WERI-Rb-1 (cell line): ENCODE measurements at places on chromosomes 6 and 20.

- DNase-seq: no peak
These were observed 17.5 kb downstream of the TMX4 start for GRCh38 chr20:8002056-8002455.

DNA sequence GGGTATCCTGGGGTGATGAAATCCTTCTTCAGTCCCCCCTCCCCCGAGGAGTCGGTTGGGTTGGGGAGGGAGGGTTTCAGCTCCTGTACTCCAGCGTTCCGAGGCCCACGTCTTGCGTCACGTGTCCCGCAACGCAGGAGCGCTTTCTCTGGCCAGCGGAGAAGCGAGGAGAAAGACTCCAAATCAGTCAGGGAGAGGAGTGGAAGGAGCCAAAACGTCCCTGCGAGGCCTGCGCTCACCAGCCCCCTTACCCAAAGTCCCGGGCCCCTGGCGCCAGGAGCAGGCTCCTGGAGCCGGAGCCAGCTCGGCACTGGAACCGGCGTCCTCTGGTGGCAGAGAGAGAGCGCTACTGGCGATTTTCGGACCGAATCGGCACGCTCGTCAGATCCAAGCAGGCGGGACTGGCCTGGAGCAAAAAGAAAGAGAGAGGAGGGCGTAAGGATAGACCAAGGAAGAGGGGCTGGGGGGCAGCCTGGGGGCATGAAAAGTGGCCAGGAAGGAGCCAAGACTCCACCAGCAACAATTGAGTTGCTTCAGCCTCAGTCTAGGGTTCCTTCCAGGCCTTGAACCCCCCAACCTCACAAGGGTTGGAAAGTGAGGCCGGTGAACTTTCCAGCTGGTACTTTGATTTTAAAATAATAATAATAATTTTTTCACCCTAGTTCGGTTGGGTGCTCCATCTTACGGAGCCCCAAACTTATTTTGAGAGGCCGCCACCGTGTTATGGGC is at the start of gene GNAS:
Gene GNAS, plus strand, starts transcription at position 174 of the 729 bp plus-strand sequence.
- peak; percentile 60 for DNase-seq

DNA sequence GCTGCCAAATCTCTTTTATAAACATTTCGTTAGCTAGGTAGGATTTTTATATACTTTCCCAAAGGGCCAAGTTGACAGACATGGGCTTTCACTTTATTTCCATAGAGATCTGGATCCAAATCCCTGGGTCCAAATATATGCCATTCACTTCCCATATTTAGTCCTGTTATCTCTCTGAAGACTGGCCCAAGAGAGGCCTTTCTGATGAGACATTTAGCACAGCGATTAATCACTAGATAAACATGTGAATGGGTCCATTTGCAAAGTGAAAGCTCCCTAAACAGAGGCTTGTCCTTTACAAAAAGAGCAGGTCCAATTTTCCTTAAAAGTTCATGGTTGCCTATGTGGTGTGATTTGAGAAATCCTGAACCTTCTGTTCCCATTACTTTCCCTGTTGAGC is 132.6 kb downstream of the TRMT11 start:
- DNase-seq: no peak

GRCh38 chr20:10927936-10928840 is 254.4 kb upstream of the JAG1 start:
- DNase-seq: no peak

DNA sequence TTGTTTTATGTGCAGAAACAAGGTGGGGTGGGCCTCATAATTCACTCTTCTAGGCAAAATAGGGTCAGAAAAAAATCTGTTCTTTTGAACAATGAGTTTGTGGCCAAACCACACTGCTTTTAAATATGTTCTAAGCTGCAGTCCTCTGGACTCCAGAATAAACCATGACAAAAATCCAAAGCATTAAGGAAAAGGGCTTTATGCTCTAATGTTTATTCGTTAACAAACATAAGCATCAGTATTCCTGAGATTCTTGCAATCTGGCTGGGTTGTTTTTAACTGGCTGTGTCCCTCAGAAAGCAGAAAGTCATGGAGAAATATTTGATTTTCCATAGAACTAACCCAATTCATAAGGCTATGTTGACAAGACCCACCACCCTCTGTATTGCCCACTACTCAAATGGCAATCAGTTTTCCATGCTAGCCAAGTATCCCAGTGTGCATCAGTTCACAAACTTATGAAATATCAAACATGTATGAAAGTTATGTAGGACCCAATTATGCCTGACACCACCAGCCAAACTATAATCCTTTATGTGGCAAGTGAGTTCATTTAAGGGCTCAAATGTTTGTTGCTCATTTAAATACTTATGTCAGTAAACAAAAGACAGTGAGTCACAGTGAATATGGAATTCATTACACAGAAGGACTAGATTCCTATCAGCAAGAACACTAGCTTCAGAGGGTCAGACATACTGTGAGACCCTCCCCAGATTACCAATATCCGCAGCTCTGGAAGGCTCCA is 45.1 kb downstream of the PKHD1 start:
- DNase-seq: no peak

GRCh38 chr20:21203088-21203656 is 77.3 kb downstream of the KIZ start:
- DNase-seq: no peak

- DNase-seq: no peak
These were observed 9.9 kb upstream of the SLC17A3 start for GRCh38 chr6:25883991-25884390.

GRCh38 chr6:7062451-7063162 is 45.2 kb upstream of the RREB1 start:
- DNase-seq: no peak
